ENCODE measurements at places on chromosomes 16 and 17. TPM values are rescaled to one million over a fixed set of nuclear protein-coding genes. Genes with fewer than 3 reads are reported as not detected.

HCRT gene
- total RNA-seq: not detected

FTO gene
- 119 TPM for total RNA-seq

SEZ6L2 gene
- total RNA-seq: 57.2 TPM

ESRP2 gene
- not detected for total RNA-seq

KIF2B gene
- total RNA-seq: not detected

C16orf92 gene
- total RNA-seq: not detected

QRICH2 gene
- 0.98 TPM for total RNA-seq

CHST6 gene
- total RNA-seq: 0.54 TPM

PDIA2 gene
- 0.94 TPM for total RNA-seq

TMEM235 gene
- total RNA-seq: not detected

GP2 gene
- total RNA-seq: not detected

ATP6V0D1 gene
- total RNA-seq: 99.7 TPM

TSPOAP1 gene
- total RNA-seq: 0.05 TPM

PRAC2 gene
- total RNA-seq: not detected

USP43 gene
- total RNA-seq: not detected

CTCF gene
- total RNA-seq: 12.5 TPM

FAM20A gene
- total RNA-seq: 62.7 TPM

MYCBPAP gene
- 0.25 TPM for total RNA-seq

ZNHIT3 gene
- total RNA-seq: 31.3 TPM

NLRP1 gene
- 20.6 TPM for total RNA-seq

HSF5 gene
- total RNA-seq: not detected

MLST8 gene
- 39.9 TPM for total RNA-seq

HOXB2 gene
- 10.3 TPM for total RNA-seq

MEOX1 gene
- total RNA-seq: 0.25 TPM

KAT2A gene
- total RNA-seq: 13.4 TPM

NDUFAF8 gene
- 54.6 TPM for total RNA-seq

KRTAP16-1 gene
- total RNA-seq: not detected

TANGO6 gene
- total RNA-seq: 8.3 TPM

SYT17 gene
- total RNA-seq: 0.12 TPM

CCDC154 gene
- 0.39 TPM for total RNA-seq

UBTF gene
- 54.6 TPM for total RNA-seq

PPM1E gene
- 0.06 TPM for total RNA-seq

NR1D1 gene
- 4.1 TPM for total RNA-seq

ALOX12B gene
- total RNA-seq: not detected

RDM1 gene
- total RNA-seq: not detected

MYH3 gene
- 0.24 TPM for total RNA-seq

HYDIN gene
- total RNA-seq: 0.24 TPM

ITGAX gene
- total RNA-seq: not detected

MILR1 gene
- total RNA-seq: 21.8 TPM

MT4 gene
- not detected for total RNA-seq

DYNLRB2 gene
- 3.2 TPM for total RNA-seq

WNT9B gene
- not detected for total RNA-seq

ATP2C2 gene
- not detected for total RNA-seq

PLLP gene
- total RNA-seq: 0.37 TPM

MEIOC gene
- 0.06 TPM for total RNA-seq

FAAP100 gene
- total RNA-seq: 27.2 TPM

C16orf74 gene
- 2.2 TPM for total RNA-seq

ANKRD40CL gene
- total RNA-seq: not detected

EFTUD2 gene
- total RNA-seq: 56.2 TPM

PRSS36 gene
- not detected for total RNA-seq

TPSG1 gene
- total RNA-seq: not detected

FBXL19 gene
- total RNA-seq: 13.2 TPM

CACNG5 gene
- total RNA-seq: not detected

PRR29 gene
- total RNA-seq: 0.49 TPM

CTRB2 gene
- not detected for total RNA-seq

C17orf67 gene
- total RNA-seq: 0.39 TPM

Measured in cardiac ventricle fibroblast (primary cell).